ENCODE measurements at places on chromosomes 1 and 21.

DNA sequence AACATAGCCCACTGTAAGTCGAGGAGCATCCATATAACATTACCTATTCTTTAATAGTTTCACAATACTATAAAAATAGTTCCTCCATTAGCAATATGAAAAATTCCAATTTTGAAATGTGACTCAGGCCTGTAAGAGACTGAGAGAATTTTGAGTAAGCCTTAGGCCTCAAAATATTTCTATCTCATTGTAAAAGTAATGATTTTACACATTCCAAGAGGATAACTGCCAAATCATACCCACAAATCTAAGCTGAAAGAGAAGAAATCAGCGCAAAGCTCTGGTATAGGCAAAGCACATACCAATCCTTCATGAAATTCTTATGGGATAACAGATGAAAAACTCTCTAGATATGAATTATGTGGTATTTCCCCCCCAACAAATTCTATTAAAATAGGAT lies 144.1 kb downstream of the CDC42BPA start:
- no peak for DNase-seq

DNA sequence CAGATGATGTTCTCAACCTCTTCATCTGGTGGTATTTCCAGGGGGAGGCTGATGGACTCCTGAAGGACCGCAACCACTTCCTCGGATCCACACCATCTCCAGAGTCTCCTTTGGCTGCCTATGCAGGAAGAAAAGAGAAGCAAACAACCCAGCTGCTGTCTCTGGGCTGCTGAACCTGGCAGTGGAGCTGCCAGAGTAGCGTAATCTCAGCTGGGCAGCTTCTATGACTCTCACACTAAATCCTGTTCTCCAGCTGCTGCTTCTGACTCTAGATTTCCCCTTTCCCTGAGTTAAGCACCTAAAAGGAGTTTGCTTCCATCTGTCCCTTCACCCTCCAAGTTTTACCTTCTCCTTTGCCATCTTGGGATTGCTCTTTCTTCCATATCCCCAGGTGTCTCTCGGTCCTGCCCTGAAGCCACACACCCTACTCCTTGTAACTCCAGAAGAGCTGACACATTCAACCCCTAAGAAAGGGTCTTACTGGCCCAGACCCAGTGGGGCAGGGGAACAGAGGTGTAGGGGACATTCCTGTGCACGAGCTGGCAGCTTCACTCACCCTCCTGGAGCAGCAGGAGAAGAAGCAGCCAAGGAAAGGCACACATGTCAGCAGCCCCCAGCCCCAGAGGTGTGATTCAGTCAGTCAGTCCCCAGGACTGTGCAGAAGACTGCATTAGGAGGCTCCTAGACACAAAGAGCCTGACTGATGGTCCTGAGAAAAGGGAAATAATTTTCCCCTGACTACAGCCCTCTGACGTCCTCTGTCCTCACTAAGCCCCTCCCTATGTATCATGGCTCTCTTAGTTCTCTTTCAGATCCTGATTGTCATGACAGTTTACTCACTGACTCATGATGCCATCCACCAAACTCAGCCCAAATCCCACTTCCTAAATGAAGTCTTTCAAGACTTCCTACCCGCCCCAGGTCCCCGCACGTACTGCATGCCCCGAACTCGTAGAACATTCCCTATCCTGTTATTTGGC lies at the start of gene SLAMF9:
Gene SLAMF9 (minus strand): TSS at position 702 of the 980 bp plus-strand sequence. CDS start 100 bp downstream, at position 602.
- peak; percentile 86 for DNase-seq

- DNase-seq, result peak; percentile 19
Measured at GRCh38 chr1:22592919-22593790, 29.9 kb downstream of the EPHA8 start.

- DNase-seq, result no peak
Measured at GRCh38 chr1:206708058-206708457, 23.4 kb downstream of the MAPKAPK2 start.

- no peak for DNase-seq
Measured at GRCh38 chr1:48309564-48310082, 87.1 kb downstream of the SLC5A9 start.

DNA sequence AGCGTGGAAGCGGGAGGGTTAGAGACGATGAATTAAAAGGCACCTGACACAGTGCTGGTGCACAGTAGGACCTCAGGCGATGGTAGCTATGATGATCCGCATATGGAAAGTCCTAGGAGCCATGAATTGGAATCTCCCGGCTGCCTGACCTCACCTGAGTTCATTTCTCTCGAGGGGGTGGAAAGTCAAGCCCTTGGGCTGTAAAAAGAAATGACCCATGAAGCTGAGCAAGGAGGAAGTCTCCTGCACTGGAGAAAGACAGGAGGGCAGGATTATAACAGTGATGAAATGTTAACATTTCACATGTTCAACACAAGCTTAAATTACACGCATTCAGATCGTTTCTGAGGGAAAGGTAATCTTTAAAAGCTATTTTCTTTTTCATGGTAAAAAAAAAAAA lies 481.2 kb downstream of the MATN1 start:
- no peak for DNase-seq

- no peak for DNase-seq
Measured at GRCh38 chr1:205052690-205053089, 9.7 kb downstream of the CNTN2 start.

- no peak for DNase-seq
Measured at GRCh38 chr1:107900090-107900945, 64.7 kb downstream of the VAV3 start.

DNA sequence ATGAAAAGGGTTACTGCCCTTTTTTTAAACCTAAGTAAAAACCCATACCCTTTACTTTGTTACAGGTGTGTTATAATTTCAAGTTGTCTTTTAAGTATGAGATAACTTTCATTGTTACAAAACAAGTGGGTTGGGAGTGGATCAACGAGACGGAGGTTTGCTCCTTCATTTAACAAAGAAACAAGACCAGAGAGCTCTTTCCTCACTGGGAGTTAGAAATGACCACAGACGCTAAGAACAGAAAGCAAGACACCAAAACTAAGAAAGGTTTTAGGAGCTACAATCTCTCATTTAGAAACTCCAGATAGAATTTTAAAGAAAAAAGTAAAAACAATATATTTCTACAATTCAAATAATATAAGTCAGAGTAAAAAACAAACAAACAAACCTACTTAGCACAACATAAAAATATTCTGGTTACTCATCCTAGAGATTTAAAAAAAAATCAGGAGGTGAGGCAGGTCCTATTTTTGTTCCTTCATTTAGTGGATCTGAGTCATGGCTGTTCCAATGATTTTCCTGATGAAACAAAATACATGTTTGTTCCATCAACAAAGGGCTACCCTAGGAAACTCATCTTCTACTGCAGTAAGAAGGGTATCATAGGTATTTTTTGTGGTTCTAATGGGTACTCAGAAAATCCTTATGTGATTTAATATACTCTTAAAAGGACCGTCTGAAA lies 33.0 kb downstream of the APP start:
- peak; percentile 54 for DNase-seq

DNA sequence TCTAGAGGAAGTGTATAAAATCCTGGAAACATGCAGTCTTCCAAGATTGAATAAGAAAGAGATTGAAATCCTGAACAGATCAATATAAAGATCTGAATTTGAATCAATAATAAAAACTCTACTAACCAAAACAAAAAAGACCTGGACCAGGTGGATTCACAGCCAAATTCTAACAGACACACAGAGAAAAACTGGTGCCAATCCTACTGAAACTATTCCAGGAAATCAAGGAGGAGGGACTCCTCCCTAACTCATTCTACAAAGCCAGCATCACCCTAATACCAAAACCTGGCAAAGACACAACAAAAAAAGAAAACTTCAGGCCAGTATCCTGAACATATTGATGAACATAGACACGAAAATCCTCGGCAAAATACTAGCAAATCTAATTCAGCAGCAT lies 58.3 kb downstream of the SYT14 start:
- no peak for DNase-seq

DNA sequence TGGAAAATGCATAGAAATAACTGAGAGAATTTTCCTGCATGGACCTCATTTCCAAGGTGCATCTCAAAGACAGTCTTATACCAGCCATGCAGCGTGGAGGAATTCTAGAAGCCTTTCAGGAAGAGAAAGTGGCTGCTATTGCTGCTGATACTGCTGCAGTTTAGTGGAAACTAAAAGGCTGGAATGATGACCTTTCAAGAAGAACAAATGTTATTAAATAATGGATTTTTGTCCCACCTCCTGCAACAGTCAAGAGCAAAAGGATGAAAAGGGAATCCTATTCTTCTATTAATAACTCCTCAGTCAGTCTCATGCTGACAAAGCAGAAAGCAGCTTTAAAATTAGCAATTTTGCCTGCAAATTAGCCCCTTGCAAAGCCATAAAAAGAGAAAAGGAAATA lies 68.2 kb upstream of the C1orf87 start:
- DNase-seq, result no peak

DNA sequence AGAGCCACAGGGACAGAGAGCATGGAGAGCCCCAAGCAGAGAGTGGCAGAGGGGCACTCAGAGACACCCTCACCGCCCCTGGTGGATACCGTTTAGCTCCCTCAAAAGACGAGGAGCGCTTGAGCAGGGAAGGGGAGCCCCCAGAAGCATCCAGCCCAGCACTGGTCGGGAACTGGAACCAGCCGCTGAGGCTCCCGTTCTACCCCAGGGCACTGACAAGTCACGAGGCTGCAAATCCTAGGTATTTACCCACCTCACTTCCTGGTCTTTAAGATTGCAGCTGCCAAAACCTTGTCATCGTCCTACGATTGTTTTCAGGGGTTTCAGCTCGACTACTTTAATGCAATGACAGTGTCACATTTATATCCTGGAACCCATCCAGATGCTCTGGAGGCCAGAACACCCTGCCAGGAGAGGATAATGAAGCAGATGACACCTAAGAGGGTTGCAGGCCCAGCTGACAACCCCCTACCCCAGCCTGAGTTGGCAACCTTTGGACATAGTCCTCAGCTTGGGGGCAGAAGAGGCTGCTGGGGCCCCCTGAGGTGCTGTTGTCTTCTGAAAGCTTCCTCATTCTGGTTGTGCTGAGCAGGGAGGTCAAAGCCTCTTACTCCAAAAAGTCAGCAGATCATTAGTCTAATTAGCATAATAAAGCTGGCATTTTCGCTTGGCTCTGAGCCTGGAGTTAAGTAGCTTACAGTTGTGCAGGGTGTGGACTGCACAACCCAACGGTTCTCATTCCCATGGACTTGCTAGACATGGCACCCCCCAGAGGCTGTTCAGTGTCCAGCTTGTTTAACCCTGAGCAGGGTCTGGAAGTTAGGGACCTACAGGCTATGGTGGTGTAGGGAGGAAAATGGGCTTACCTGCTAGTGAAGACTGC lies 20.6 kb upstream of the BACE2 start:
- DNase-seq, result no peak

- no peak for DNase-seq
Measured at GRCh38 chr1:233730380-233730779, 116.5 kb downstream of the KCNK1 start.

DNA sequence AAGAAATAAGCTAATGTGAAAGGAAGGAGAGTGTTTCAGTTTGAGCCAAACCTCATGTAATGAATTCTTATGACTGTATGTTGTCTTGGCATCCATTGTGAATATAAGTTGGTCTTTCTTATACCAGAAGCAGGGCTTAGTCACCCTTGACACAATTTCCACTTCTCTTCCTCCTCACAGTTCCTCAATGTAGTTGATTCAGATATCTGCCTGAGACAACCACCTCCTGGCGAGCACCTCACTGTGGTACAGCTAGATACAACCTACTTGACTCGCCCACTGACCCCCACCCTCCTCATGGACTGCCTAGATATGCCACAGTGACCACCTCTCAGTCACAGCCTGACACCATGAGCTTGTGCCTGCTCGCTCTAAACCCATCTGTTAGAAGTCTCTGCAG lies 45.6 kb downstream of the KYAT3 start:
- DNase-seq, result peak; percentile 13

DNA sequence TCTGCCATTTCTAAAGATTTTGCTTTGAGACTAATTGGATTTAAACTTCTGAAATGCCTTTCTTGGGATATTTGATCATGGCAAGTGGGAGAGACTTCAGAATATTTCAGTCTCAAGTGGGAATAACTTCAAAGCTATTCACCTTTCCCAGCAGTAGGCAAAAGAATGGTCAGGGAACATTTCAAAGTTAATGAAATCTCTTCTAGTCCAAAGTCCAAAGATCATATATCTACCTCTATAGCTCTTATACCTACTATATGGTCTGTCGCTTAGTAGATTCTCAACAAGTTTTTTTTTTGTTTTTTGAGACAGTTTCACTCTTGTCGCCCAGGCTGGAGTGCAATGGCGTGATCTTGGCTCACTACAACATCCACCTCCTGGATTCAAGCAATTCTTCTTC lies 44.5 kb upstream of the PIGC start:
- DNase-seq, result no peak

DNA sequence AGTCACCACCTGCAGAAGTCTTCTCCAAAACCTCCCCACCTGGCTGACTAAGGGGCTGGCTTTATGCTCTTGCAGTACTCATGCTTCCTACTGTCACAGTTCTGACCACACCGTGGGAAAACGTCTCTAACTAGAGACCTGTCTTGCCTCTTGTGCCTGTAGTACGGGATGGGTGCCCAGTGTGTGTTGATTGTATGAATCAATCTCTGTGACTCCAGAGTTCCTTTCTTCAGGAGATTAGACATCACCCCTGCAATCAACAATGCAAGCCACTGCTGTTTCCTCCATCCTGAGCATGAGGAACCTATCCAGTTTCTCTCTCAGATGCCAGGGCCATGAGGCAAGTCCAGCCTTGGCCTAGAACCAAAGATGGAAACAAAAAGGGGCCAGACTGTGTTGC lies 64.1 kb downstream of the LRRN2 start:
- DNase-seq, result peak; percentile 57

GRCh38 chr1:97348599-97349265 lies 572.1 kb downstream of the DPYD start:
- no peak for DNase-seq

DNA sequence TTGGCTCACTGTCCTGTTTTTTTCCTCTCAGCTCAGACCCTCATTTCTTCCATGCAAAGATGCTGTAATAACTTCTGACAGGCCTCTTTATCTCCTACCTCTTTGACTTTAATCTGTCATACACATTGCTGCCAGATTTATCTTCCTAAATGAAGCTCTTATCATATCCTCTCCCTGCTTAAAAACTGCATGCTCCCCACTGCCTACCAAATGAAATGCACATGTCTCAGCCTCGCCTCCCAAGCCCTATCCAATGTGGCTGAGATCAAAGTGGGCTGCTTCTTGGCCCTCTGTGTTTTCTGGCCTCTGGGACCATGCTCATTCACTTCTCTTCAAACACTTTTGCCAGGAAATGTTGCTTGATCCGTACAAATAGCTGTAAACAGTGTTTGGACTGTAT lies 38.3 kb downstream of the IRF2BP2 start:
- DNase-seq, result no peak

DNA sequence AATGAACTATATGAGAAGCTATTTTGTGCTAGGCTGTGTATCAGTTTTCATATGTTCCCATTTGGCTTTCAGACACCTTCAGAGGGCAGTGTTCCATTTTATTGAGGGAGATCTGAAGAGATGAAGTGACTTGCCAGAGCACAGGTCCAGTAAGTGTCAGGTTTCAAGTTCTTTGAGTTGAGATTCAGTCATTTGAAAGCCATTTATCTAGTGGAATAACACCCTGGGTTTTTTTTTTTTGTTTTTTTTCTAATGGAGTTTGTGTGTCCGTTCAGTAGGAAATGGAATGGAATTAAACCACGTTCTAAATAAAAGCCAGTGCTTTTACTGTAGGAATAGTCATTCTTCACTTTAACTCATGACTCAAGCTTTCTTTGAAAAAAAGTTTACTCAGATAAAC lies 652.9 kb upstream of the USP24 start:
- DNase-seq, result no peak

All from epithelial cell of esophagus (primary cell).